ENCODE measurements at places on chromosomes 1 and 21. TPM values are rescaled to one million over a fixed set of nuclear protein-coding genes. Genes with fewer than 3 reads are reported as not detected.

- no peak for DNase-seq
These were observed 135.9 kb downstream of the NPHP4 start for GRCh38 chr1:5856246-5856815.

- DNase-seq, result no peak
These were observed 329.0 kb upstream of the DAB1 start for GRCh38 chr1:57752843-57753242.

DNA sequence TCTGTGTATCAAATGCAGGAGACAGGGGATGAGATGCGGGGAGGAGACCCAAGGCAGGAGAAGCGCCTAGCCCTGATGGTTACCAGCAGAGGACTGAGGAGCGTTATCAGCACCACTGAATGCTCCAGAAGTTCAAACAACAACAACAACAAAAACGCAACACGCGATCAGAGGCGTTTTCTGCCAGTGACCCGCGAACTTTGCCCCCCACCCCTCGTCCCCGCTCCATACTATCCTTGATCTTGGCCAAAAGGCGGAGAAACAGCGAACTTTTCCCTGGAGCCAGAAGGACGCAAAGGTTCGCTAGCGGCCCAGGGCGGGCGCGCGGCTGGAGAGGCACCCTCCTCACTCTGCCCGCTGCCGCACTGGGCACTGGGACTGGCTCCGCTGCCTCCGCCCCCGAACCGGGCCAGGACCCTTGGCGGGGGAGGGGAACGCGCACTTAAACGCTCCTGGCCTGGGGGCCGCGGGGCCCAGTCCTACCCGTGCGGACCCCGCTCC is 699 bp downstream of the ECHDC2 start:
- peak; percentile 77 for DNase-seq

- no peak for DNase-seq
These were observed 11.6 kb upstream of the GOLPH3L start for GRCh38 chr1:150708595-150708994.

- DNase-seq, result no peak
These were observed 24.1 kb upstream of the THRAP3 start for GRCh38 chr1:36199934-36200741.

- DNase-seq, result no peak
These were observed 36.4 kb downstream of the HS2ST1 start for GRCh38 chr1:86950712-86951419.

DNA sequence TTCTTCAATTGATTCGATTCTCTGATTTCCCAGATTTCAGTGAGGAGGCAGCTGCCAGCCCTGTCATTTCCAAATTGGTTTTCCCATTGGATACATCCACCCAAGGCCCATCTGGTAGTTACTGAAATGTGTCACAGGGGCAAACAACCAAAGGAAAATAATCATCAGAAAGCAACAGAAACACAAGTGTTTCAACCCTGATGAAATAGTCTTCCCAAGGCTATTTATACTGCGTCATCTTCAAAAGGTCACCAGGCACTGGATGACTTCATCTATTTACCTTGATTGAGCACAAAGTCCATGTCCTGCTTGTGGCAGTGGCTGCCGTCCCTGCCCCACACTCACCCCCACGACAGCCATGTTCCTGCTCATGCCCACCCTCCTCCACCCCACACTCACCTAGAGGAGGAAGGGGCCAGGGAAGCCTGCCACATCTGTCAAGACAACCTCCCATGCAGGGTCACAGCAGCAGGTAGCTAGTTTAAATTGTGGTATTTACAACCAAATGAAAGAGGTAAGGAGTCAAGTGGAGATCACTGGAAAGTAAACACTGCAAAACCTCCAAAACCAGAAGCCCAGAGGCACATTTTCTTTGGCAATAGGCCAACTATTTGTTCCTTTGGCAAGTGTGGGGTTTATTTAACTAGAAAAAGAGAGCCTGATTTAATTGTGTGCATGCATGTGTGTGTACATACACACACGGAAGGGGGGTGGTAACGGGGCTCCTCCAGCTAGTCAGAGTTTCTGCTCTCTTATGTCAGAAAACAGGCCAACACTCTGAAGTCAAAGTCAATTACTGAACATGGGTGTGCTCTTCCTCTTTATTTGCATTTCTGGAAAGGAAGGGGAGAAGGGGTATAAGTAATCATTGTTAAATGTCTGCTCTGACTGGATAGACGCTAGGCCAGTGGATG is 49.5 kb upstream of the RAB4A start:
- DNase-seq, result no peak

DNA sequence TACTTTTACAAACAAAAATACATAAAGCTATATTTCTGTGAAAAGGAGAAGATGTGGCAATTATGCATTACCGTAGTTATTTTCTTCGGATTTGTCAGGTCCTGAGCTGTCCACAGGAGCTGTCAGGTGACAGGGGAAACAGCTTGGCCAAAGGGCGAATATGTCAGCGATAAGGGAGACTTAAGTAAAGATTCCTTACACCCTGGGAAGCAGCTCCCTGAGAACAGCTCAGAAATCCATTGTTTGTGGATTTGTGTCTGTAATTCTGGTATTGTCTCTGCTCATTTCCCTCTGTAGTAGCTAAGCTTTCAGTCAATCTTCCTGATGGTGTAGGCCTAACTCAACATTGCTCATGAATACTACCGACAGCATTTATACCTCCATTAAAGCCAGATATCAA is 7.1 kb upstream of the CD34 start:
- DNase-seq, result no peak

DNA sequence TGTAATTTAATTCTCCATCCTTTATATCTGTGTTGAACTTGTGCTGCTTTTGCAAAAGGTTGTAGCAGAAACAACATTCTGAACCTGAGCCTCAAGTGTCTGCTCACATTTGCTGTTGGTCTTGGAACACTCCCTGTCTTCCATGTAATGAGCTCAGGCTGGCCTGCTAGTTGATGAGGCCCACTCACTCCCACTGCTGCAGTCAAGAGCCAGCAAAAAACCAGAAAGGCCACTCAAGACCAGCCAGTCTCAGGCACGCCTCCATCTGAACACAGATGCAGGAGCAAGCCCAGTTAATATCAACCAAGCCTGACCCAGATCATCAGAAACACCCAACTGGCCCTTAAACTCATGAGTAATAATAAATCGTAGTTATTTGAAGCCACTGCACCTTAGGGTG is 342.2 kb upstream of the NFIA start:
- no peak for DNase-seq

- DNase-seq, result no peak
These were observed 11.2 kb upstream of the LORICRIN start for GRCh38 chr1:153248176-153248879.

- DNase-seq, result no peak
These were observed 53.4 kb downstream of the PLXNA2 start for GRCh38 chr1:208190784-208191183.

- DNase-seq, result no peak
These were observed 53.7 kb upstream of the ZNF326 start for GRCh38 chr1:89941110-89941766.

DNA sequence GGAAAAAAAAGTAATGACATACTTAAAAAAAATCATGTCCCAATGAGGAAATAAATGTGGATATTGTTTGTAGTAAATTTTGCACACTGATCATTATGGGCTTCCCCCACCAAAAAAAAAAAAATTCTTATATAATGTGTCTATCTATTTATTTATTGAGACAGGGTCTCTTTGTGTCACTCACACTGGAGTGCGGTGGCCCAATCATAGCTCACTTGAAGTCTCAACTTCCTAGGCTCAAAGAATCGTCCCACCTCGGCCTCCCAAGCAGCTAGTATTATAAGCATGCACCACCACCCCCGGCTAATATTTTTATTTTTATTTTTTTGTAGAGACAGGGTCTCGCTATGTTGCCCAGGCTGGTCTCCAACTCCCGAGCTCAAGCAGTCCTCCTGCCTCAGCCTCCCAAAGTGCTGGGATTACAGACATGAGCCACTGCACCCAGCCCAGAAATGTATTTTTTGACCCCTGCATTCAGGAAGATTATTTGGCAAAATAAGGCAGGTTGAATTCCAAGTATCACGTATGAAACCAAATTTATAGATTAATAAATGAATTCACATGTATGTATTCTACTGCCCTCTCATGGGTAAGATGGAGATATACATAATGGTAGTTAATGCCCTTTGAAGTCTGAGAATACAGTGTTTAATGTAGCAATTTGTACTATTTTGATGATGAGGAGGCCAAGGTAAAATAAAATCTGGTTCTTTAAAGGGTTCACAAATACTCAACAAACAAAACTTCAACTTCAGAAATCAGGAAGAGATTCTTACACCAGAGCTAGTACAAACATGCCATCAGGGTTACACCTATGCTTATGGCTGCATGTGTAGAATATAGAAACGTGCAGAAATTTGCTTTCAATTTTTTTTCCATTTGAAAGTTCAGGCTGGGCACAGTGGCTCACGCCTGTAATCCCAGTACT is 1.4 kb upstream of the DENND2C start:
- no peak for DNase-seq

DNA sequence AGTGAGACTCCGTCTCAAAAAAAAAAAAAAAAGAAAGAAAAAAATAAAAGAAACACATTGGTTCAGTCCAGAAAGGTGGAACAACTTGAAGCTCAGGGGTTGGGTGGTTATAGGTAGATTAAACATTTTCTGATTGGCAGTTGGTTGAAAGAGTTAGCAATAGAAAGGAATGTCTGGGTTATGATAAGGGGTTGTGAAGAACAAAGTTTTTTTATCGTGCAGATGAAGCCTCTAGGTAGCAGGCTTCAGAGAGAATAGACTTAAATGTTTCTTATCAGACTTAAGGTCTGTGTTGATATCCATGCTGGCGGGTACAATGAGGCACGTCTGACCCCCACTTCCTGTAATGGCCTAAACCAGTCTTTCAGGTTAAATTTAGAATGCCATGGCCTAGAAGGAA is 45.0 kb upstream of the PDE9A start:
- no peak for DNase-seq

- no peak for DNase-seq
These were observed 22.7 kb upstream of the EYA3 start for GRCh38 chr1:28111157-28111556.

- no peak for DNase-seq
These were observed 25.5 kb downstream of the DCAF8 start for GRCh38 chr1:160236806-160237205.

GRCh38 chr1:85132078-85132720 is 68.6 kb downstream of the SYDE2 start:
- no peak for DNase-seq

DNA sequence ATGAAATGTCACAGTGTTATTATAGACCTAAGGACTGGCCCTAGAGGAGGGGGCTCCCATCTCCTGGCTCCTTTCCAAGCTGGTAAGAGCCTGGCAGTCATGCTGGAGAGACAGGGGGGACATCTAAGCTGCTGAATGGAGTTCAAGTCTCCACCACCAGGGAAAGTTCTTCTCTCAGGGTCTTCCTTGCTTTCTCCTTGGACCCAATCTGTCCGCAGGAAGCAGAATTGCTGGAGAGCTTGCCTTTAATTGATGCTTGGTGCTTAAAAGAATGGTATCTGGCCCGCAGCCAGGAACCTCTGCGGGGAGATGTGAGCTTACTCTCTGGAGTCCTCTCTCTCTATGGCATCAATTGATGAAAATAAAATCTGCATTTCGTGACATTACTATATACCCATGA is 25.1 kb downstream of the IRF2BP2 start:
- no peak for DNase-seq

DNA sequence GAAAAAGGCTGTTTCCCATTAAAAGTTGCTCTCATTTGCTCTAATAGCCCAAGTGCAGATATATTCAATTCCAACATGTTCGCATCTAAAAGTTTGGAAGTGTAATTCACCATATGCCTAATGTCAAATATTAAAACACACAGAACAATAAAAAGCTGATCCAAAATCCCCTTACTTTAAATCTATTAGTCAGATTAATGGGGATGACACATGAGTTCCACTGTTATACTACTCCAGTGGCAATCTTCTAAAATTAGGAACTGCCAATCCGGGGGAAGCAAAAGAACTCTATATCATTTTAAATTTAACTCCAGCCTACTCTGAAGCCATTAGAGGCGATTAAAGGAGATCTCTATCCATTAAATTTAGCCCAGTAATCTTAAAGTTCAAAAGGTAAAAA is 317.1 kb downstream of the NTNG1 start:
- no peak for DNase-seq

GRCh38 chr21:38337793-38338192 is 81.0 kb downstream of the KCNJ15 start:
- no peak for DNase-seq

- no peak for DNase-seq
These were observed 434.6 kb upstream of the ADGRL2 start for GRCh38 chr1:81366173-81366572.

DNA sequence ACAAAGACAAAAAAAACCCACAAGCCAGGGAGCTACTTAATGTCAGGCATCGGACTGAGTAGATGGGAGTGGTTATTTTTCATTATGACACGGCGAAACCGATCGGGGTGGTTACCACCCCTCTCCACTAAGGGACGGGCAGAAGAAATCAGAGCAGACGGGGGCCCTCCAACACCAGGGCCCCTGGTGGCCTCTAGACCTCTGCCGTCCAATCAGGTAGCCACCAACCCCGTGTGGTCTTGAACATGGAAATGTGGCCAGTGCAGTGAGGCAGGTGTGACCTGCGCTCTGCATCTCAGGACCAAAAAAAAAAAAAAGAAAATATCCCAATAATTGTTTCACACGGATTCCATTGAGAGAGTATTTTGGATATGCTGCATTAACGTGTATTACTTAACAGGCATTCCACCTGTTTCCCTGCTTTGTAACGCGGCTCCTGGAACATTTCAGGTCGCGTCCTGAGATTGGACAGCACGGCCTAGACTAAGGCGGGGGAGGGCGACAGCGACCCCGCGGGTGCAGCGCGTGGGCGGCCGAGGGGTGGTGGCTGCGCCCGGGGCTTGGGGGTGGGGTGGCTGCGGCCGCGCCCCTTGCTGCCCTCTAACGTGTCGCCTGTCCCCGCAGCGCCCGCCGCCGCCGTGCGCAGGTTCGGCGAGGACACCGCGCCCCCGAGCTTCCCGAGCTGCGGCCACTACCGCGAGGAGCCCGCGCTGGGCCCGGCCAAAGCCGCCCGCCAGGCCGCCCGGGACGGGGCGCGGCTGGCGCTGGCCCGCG is 48.3 kb downstream of the SIM2 start:
- DNase-seq, result peak; percentile 66

The LIN28A gene
- not detected for total RNA-seq

The GPR157 gene
- total RNA-seq, result 19.0 TPM

The SHE gene
- total RNA-seq, result 48.3 TPM

The SNIP1 gene
- 18.6 TPM for total RNA-seq

The TNFRSF4 gene
- 7.7 TPM for total RNA-seq

The ERG gene
- 36.7 TPM for total RNA-seq

The S100A11 gene
- total RNA-seq, result 522 TPM

The FAM43B gene
- 0.20 TPM for total RNA-seq

The ADORA1 gene
- total RNA-seq, result 4.1 TPM

The ZNF593OS gene
- not detected for total RNA-seq

The SRSF11 gene
- total RNA-seq, result 146 TPM

The AJAP1 gene
- 0.52 TPM for total RNA-seq

The SNAPIN gene
- total RNA-seq, result 32.7 TPM

The HOOK1 gene
- total RNA-seq, result 18.5 TPM

All from upper lobe of right lung (tissue), 1 donor.